HuH-7 (cell line): ENCODE measurements at places on chromosomes 3 and 15.

DNA sequence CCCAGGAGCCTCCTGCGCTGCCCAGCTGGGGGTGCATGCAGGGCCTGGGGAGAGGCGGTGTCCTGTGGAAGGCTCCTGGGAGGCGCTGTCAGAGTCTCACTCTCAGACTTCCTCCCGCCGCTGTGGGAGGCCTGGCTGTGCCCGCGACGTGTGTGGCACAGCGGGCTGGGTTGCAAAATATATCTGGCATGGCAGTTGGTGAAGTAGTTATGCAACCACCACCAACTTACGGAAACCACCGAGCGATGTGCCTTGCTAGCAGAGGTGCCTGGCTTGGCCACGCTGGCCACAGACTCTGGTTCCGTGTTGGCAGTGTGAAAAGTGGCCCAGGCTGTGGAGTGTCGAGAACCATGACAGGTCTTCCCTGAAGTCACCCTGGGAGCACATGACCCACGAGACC, 30.6 kb upstream of the GATA2 start:
- DNase-seq = no peak

DNA sequence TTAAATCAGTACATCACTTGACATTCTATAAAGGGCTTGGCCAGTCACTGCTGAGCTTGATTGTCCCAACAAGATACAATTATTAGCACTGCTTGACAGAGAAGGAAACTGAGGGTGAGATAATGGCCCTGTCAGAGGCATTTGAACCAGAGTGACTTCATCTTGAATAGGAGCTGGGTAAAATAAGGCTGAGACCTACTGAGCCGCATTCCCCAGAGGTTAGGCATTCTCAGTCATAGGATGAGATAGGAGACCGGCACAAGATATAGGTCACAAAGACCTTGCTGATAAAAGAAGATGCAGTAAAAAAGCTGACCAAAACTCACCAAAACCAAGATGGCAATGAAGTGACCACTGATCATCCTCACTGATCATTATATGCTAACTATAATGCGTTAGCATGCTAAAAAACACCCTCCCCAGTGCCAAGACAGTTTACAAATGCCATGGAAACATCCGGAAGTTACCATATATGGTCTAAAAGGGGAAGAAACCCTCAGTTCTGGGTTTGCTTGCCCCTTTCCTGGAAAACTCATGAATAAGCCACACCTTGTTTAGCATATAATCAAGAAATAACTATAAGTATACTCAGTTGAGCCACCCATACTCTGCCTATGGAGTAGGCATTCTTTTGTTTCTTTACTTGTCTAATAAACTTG, 239.1 kb upstream of the SETMAR start:
- DNase-seq = no peak

GRCh38 chr15:80142646-80143045, 10.2 kb upstream of the FAH start:
- DNase-seq = no peak

GRCh38 chr15:68730471-68730919, 90.2 kb downstream of the ANP32A start:
- no peak for DNase-seq

DNA sequence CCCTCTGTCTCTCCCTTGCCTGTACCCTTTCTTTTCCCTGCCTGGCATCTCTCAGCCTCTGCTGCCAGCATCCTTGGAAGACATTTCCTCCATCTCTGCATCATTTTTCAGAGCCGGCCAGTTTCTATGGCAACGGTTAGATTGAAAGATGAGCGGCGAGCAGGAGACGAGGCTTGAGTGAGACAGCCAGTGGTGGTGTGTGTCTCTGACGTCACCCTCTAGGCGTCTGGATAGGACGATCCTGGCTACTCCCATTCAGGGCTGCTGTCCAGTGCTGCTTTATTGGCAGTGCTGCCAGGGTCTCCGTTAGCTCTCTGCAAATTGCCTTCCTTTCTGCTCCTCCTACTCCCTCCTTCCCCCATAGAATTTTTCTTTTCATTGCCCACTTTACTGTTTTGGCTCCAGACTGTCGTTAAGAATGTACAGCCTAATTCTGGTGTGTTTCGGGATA, 57.9 kb downstream of the TRAK1 start:
- no peak for DNase-seq

GRCh38 chr15:31228980-31229826, 97.4 kb upstream of the KLF13 start:
- peak; percentile 58 for DNase-seq

- no peak for DNase-seq
These were observed 4.3 kb upstream of the RBP2 start for GRCh38 chr3:139480585-139480984.

GRCh38 chr3:88433568-88433967, 283.8 kb downstream of the C3orf38 start:
- no peak for DNase-seq

GRCh38 chr3:10437995-10438901, 67.1 kb downstream of the ATP2B2 start:
- DNase-seq = no peak

DNA sequence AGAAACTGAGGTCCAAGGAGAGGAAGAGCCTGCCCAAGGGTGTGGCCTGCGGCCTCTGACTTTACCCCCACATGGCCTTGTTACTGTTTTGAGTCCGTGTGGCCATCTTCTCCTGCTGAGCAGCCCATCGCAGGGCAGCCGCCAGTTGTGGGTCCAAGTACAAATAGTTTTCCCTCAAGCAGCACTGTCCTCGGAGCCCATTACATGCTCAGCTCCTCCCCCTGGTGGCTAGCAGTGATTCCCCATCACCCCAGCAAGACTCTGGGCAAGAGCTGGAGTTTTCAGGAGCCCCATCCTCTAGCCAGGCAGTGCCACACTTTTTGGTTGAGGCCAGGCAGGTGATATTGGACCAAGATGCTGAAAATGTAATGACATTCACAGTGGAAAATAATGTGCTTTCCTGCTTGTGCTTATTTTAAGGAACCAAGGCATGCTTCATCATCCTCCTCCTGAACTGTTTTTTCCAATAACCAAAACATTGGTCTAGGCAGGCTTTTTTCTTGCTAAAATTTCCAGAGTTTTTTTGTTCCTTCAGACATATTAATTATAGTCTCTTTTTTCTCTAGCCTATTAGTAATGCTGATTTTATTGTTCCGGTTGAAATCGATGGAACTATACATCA, 23.2 kb upstream of the VILL start:
- peak; percentile 87 for DNase-seq

DNA sequence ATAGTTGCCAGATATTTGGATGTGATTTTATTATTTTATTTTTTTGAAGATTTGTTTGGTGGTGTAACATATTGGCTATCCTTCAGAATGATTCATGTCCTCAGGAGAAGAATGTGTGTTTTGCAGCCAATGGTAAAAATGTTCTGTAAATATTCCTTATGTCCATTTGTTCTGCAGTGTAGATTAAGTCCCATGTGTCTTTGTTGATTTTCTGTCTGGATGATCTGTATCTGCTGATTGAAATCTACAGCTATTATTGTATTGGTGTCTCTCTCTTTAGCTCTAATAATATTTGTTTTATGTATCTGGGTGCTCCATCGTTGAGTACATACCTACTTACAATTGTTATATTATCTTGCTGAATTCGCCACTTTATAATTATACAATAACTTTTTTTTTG, 1641.7 kb downstream of the OTOL1 start:
- DNase-seq = no peak
